KG1 (cell line): ENCODE measurements at places on chromosomes 1 and 21.

GRCh38 chr1:83545066-83545862 lies 453.7 kb downstream of the TTLL7 start:
- no peak for DNase-seq

DNA sequence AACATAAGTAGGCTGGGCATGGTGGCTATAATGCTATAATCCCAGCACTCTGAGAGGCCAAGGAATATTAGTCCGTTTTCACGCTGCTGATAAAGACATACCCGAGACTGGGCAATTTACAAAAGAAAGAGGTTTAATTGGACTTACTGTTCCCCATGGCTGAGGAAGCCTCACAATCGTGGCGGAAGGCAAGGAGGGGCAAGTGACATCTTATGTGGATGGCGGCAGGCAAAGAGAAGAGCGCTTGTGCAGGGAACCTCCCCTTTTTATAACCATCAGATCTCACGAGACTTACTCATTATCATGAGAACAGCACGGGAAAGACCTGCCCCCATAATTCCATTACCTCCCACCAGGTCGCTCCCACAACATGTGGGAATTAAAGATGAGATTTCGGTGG lies 28.5 kb downstream of the PTGFRN start:
- no peak for DNase-seq

GRCh38 chr21:38645282-38645681 lies 147.0 kb upstream of the ERG start:
- no peak for DNase-seq

GRCh38 chr21:34874684-34875513 lies 174.2 kb downstream of the RUNX1 start:
- no peak for DNase-seq

DNA sequence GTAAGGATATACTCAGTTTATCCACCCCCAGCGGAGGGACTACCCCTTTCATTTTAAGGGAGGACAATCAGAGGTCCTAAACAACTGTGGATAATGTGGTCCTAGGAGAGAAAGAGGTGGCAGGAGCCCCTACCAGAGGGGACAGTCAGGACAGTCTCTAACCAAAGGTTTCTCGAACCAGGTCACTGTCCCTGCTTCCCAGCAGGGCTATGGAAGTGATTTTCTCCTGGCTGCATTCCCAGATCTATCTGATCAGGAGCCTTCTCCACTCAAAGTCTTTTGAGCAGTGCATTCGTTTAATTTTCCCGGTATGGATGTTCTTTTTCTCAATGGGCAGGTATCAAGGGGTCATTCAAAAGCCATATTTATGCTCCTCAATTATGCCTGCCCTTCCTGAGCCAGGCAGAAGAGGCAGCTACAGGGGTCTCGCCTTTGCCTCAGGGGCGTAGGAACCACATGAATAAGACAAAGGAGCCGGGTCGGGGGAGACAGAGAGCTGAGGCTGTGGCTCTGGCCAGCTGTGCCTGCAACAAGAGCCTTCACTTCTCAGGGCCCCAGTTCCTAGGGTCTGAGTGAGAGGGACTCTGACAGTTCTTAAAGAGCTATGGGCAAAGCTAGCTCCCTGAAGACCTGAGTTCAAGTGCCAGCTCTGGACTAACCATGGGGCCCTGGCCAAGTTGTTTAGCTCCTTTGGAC lies 62.5 kb upstream of the DMRTB1 start:
- DNase-seq, result no peak

DNA sequence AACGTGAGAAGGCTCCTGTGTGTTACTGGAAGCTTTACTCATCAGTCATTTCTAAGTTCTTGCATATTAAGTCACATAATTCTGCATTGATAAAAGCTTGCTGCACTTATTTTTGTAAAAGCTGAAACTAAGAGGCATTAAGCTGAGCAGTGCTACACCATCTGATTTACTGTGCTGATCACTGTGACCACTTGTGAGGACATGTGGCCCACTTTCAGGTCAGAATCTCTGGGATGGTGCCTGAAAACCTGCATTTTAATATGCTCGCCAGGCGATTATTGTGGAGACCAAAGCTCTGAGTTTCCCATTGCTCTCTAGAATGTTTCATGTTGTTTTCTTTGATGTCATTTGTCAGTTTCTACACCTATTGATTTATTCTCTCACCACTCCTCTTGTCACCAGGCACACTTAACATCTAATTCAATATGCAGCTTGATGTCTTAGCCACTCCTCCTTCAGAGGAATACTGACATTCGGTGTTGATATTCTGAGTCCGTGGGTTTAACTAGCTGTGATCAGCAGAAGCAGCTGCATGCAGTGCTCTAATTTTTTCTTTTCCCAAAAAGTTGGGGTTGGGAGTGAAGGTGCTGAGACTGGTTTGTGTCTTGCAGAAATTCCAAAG lies 85.3 kb downstream of the RAVER2 start:
- DNase-seq, result no peak

- DNase-seq, result no peak
These were observed at the start of gene ESRRG for GRCh38 chr1:216723274-216723780. TSS of gene ESRRG (minus strand) at chr1:216723429. CDS start at chr1:216723299, 130 bp downstream.

DNA sequence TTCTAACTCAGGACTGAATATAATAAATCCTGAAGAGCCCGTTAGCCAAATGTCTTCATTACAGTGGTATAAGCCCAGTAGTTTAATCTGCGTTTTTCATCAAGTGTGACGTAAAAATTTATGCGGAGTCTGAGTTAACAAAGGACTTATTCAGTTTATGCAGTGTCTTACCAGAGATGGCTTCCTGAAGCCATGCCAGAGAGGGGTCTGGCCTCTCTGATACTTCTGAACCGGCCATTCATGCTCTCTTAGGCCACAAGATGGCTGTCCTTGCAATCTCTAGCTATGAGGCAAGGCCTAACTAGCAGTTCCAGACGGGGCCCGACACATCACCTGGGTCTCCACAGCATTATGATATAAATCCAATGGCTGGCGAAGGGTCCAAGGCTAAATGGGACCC lies 101.4 kb downstream of the TEX35 start:
- DNase-seq, result no peak

DNA sequence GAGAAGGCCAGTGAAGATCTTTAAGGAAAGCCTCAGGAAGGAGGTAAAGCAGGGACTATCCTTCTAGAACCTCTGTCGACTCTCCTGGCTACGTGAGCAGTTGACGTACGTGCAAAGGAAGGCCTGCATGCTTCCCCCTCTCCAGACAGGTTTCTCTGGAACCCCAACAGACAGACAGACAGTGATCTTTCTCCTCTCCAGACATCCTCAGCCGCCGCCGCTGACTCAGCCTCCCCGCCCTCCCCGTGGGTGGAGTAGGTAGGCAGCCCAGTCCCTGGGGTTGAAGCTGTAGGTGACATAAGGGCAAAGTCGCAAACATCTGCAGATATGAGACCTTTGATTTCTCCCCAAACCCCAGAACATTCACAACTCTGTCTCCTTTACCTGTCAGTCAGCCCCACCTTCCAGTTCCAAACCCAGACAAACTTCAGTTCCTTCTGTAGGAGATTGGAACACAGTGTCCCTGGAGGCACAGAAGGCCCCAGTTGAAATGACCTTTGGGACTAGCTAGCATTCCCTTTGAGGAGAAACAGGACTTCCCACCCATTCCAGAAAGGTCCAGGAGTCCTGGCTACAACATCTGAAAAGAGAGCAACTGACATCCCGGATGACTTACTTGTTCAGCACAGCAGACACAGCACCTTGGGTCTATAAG lies 146.0 kb upstream of the JUN start:
- DNase-seq, result no peak

- DNase-seq, result no peak
These were observed 215.5 kb downstream of the GRIK3 start for GRCh38 chr1:36818771-36819170.

DNA sequence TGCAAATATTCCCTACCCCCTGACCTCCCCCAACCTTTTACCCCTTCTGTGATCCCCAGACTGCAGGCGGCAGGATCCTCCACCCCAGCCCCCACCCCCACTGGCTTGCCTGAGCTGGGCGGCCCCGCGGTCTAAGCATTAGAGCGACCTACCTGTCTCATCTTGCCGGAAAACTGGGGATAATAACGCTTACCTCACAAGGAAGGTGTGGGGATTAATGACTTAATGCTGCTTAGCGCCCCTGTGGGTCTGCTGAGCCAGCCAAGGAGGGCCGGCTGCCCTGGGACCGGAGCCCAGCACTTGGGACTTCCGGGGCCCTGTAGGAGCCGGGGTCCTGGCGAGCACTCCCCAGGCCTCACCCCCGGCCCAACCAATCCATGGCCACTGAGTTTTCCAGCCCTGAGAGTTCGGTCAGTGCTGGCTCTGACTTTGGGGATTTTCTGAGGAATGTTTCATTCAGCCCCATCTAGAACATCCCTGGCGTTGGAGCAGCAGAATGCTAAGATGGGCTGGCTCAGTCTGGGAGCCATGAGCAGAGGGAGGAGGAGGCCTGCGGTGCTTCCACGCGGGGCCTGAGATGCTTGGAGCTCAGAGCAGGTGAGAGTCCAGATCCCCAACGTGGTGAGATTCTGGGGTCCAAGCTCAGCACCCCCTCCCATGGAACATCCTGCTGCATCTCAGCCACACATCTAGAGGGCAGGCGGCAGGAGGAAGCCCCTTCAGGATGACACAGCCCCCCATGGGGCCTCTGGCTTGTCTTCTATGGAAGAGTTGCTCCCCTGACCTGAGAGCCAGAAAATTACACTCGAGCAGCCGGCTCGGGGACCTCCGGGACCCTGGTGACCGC lies 97.9 kb downstream of the RIPK4 start:
- no peak for DNase-seq

GRCh38 chr1:162716123-162716522 lies 74.4 kb upstream of the HSD17B7 start:
- no peak for DNase-seq

- no peak for DNase-seq
These were observed 634.7 kb downstream of the NCAM2 start for GRCh38 chr21:21632926-21633325.

- no peak for DNase-seq
These were observed 63.4 kb upstream of the NEK2 start for GRCh38 chr1:211738691-211739301.

DNA sequence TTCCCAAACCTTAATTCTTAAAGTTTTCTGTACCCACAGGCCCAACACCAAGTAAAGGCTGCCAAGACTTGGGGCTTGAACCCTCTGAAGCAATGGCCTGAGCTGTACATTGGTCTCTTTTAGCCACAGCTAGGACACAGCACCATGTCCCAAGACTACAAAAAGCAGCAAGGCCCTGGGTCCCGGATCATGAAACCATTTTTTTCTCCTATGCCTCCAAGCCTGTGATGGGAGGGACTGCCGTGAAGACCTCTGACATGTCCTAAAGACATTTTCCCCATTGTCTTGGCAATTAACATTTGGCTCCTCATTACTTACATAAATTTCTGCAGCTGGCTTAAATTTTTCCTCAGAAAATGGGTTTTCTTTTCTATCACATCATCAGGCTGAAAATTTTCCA lies 30.9 kb downstream of the ZNF670 start:
- no peak for DNase-seq

DNA sequence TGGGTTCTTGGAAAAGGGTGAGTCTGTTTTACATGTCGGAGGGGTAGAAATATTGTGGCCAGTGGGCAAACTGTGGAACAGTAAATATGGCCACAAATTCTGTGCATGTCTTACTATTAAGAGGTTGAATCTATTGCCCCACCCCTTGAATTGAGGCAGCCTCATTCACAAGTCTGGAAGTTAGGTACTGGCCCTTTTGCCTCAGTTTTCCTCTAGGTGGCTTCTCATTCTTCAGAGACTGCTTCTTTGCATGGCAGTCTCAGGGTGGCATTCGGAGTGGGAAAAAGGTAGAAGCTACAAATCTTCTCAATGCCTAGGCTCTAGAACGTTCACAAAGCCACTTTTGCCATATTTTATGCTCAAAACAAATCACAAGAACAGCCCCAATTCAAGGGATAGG lies 57.2 kb downstream of the SLC9C2 start:
- DNase-seq, result no peak

DNA sequence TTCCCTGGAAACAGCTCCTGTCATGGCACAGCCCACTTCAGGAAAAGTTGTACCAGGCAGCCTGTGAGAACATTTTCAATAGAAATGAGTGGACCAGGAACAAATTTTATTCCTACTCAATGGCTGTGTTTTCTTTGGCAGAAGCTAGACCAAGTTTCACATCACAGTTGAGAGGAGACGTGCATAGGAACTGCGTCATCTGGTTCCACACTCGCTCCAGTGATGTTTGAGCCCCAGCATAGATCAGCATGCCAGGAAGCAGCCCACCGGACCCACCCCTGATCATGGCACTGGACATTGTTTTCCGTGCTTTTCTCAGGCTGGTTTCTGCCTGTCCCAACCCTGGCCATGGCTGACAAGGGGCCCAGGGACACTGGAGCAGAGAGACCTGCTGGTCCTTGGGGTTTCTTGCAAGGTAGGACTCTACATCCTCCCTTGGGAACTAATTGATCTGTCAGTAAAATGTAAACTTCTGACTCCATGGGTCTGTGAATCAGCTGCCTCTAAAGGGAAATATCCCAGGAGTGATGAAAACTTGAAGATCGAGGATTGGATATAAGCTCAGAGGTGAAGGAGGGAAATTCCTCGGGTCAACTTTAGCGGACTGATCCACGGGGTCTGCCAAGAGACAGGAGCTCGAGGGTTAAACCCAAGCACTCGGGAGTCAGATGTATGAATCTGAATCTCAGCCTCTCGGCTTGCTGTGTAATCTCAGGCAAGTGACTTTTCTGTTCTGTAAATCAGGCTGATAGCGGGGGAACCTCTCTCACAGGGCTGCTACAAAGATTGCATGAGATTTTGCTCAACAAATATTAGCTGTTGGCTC lies 35.7 kb downstream of the NEK2 start:
- DNase-seq, result no peak

GRCh38 chr1:110677526-110677925 lies 2.8 kb upstream of the KCNA3 start:
- DNase-seq, result no peak

DNA sequence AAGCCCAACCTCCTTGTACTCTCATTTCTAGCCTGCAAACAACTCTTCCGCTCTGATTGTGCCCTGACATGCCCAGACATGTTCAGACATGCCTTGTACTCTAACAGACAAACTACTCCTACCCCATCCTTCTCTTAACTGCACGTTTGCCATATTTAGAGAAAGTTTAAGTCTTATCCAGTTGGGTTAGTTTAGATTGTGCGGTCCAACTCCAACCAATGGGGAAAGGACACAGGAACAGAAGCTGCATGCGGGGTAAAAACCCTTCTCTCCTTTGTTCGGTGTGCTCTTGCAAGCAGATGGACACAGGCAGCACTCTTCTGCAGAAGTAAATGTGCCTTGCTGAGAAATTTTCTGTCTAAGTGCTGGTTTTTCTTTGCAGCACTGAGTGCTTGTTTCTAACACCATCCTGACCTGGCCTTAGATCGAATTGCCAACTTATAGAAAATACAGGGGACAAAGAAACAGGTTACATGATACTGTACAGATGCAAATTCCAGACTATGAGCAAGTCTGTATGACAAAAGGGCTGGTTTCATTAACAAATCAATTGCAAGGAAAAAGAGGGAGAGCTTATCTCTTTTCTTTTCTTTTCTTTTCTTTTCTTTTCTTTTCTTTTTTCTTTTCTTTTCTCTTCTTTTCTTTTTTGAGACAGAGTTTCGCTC lies 35.8 kb upstream of the IFNGR2 start:
- no peak for DNase-seq

DNA sequence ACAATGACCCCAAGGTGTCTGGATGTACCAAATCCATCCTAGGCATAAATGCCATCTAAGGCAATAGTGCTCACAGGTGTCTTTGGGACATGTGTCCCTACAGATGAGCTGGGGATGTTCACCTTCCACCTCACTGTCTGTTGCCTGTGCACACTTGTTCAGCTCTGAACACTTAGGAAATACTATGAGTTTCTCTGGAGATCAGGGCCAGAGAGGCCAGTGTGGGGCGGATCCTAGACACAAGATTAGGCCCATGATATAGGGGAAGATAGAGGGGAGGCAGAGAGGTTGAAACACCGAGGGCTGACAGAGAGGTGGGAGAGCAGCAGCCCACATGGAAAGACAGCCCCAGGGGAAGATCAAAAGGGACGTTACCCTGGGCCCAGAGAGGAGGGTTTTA lies 25.6 kb downstream of the C1orf116 start:
- DNase-seq, result no peak
